Fibroblast of skin of back (primary cell): ENCODE measurements at places on chromosomes 5 and 9.
A peak's percentile ranks its signal among the peaks of the same experiment; 100 is the strongest.

DNA sequence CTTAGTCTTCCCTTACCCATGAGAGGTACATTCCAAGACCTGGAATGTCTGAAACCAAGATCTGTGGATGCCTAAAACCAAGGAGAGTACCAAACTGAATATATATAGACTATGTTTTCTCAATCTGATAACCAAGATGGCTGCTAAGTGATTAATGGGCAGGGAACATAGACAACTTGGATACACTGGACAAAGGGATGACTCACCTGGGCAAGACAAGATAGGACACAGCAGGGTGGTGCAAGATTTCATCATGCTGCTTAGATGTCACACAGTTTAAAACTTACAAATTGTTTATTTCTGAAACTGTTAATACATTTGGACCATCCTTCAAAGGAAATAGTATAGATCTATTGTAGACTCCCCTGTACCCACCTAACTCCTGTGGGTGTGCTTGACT, 130.9 kb downstream of the HTR1A start:
- no peak for DNase-seq

DNA sequence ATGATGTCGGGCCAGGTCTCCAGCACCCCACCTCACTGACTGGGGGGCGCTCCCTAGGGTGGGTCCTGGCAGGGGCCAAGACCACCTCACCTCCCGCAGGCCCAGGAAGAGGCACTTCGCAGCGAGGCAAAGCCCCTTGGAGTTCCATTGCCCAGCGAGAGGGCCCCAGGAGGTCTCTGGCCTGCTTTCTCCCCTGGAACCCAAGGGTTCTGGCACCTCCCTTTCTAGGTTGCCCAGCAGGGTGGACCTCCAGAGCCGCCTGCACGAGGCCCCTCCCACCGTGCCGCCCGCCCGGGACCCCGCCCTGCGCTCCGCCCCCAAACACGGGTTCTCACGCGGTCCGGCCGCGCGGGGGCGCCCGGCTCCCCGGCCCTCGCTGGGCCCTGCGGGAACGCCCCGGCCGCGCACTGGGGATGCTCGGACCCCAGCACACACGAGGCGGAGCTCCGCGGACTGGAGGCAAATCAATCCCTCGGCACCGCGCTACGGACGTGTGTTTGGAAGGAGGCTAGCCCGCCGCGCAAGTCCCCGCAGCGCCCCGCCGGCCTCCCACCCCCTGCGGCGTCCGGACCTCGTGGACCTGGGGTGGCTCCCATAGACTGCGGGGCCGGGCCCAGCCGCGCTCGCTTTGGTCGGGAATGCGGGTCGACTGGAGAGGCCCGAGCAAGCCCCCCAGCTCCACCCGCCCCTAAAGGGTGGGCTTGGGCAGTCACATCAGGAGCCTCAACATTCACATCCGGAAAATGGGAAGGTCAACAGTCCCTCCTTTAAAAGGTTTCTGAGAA, 99.5 kb upstream of the LMX1B start:
- DNase-seq = peak; percentile 58

- DNase-seq = no peak
Observed at GRCh38 chr9:114450833-114451706, 54.2 kb downstream of the WHRN start.

DNA sequence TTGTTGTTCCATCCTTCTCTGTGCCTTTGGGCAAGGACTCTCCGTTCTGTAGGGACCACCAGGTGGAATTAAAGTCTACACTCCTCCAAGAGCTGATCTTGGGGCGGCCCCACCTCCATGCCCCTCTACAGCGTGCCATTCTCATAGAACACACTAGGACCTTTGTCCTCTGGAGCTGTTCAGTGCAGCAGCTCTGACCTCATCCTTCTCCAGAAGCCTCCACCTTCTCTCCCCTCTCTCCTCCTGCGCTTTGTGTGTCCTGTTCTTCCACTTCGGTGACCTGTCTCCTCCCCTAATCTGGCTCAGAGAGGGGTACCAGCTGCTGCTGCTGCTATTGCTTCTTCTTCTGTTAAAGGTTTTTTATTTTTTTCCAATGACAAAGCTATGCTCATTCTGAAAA, 1.8 kb upstream of the MACROH2A1 start:
- no peak for DNase-seq

GRCh38 chr9:77455312-77455927, 192.7 kb downstream of the GNA14 start:
- DNase-seq = no peak

GRCh38 chr5:45376417-45376816, 319.8 kb downstream of the HCN1 start:
- peak; percentile 6 for DNase-seq

DNA sequence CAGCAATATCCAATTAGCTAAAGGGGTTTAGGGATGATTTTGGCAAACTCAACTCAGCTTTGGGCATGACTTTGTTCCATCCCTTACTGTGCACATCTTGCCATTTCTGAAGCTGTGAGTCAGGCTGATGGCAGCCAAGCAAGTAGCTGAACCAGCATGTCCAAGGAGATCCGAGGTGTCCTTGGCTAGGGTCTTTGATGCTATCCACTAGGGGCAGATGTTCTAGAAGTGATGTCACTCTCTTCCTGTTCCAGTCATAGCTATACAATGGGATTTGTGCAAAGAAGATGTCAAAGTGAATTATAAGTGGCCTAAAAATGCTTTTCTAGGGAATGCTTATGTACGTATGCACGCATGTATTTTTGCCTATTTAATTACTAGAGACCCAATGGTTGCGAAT, 160.8 kb upstream of the PAPPA start:
- peak; percentile 89 for DNase-seq

DNA sequence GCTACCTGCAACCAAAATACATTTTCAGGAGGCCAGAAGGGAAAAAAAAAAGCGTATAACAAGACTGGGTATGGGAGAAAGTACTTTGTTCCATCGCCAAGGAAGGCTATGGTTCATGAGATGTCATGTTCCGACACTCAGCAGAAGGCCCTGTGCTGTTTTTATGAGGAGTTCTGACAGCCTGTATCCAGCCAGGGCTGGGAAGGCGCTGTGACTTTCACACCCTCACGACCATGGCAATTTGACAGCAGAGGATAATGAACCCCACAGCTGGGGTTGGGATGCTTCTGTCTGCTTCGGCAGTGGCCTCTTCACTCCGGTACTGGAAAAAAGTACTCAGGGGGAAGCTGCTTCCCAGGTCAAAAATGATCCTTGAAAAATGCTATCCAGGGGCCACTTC, 154.4 kb downstream of the PRELID2 start:
- DNase-seq = no peak

DNA sequence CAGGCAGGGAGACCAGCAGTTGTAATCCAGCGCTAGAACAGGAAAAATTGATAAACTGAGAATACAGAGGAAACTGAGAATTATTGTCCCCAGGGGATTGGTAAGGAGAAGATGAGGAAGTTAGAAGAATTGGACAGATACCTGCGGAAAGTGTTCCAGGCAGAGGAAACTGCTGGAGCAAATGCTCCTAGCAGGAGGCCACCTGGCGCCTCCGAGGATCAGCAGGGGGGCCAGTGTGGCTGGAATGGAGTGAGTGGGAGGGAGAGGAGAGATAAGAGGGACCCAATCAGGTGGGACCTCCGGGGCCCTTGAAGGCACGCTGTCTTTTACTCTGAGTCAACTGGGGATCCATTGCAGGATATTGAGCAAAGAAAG, 695 bp upstream of the ANXA6 start:
- DNase-seq = no peak

- DNase-seq = no peak
Observed at GRCh38 chr5:154319736-154320135, 126.1 kb upstream of the SAP30L start.

- DNase-seq = no peak
Observed at GRCh38 chr5:165620394-165620793, 2115.0 kb downstream of the MAT2B start.

GRCh38 chr9:101485924-101486692, 47.5 kb upstream of the RNF20 start:
- DNase-seq = peak; percentile 56

GRCh38 chr9:97744710-97745708, 47.9 kb upstream of the XPA start:
- no peak for DNase-seq

DNA sequence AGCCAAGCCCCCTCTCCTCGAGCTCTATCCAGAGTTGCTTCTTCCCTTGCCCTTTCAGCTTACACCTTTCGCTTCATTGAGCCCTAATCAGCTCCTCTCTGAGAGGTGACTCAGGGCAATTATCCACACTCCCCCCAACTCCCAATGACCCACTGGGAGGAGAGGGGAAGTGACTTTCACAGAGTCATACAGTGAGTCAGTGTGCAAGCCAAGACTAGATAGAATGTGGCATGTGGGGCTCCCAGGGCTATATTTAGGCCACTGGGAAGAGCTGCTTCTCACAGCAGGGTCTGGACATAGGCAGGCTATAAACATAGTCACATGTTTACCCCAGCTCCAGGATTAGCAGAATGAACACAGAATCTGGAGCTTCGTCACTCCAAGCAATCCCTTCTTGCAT, 57.4 kb downstream of the NRG2 start:
- DNase-seq = peak; percentile 95

- no peak for DNase-seq
Observed at GRCh38 chr9:70260007-70260443, 1.2 kb downstream of the SMC5 start.

- no peak for DNase-seq
Observed at GRCh38 chr5:151147033-151147432, 10.5 kb downstream of the ANXA6 start.

GRCh38 chr5:71701407-71701806, 17.7 kb upstream of the CARTPT start:
- no peak for DNase-seq

GRCh38 chr5:169768416-169768815, 131.3 kb downstream of the DOCK2 start:
- no peak for DNase-seq

GRCh38 chr5:119340597-119341218, 15.1 kb upstream of the TNFAIP8 start:
- DNase-seq = no peak

GRCh38 chr9:127470662-127471061, 19.4 kb downstream of the LRSAM1 start:
- no peak for DNase-seq

- DNase-seq = no peak
Observed at GRCh38 chr5:123171259-123171658, 82.2 kb downstream of the PRDM6 start.

DNA sequence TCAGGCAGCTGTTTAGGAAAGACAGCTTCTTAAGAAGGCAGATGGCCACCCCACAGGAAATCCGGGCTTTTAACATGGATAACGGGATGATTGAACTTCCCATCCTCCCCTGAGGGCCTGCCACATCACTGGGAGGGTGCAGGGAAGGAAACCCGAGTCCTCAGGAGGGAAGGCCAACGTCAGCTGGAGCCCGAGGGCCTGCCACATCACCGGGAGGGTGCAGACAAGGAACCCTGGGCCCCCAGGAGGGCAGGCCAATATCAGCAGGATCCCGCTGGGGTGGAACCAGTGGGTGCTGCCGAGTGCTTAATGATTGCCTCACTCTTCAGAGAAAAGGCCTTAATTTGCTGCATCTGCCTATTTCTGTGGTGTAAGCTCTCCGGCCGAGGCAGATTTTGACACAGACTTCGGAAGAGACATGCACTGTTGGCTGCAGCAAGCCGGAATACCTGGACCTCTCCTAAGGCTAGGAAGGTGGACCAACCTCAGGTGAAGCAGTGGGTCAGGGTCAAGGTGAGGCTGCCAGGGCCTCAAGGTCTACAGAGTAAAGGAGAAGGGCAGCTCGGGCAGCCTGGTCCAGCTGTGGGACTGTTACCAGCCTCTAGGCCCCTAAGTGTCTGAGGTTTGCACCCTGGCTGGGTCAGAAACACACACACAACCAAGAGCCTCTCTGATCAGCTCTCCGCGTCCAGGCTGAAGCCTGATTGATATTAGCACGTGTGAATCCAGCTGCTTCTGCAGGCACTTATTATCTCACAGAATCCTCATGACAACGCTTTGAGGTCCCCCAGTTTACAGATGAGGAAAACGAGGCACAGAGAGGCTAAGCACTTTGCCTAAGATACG, 14.8 kb upstream of the COL5A1 start:
- DNase-seq = peak; percentile 89

GRCh38 chr9:111094433-111094924, 56.2 kb upstream of the LPAR1 start:
- DNase-seq = peak; percentile 86

- DNase-seq = peak; percentile 8
Observed at GRCh38 chr9:76027416-76027815, 136.9 kb downstream of the PCSK5 start.

GRCh38 chr5:111238431-111239225, 14.4 kb downstream of the CAMK4 start:
- no peak for DNase-seq

- DNase-seq = no peak
Observed at GRCh38 chr5:57193757-57194413, 20.0 kb downstream of the GPBP1 start.

GRCh38 chr5:34976347-34976746, 47.0 kb downstream of the DNAJC21 start:
- DNase-seq = no peak

DNA sequence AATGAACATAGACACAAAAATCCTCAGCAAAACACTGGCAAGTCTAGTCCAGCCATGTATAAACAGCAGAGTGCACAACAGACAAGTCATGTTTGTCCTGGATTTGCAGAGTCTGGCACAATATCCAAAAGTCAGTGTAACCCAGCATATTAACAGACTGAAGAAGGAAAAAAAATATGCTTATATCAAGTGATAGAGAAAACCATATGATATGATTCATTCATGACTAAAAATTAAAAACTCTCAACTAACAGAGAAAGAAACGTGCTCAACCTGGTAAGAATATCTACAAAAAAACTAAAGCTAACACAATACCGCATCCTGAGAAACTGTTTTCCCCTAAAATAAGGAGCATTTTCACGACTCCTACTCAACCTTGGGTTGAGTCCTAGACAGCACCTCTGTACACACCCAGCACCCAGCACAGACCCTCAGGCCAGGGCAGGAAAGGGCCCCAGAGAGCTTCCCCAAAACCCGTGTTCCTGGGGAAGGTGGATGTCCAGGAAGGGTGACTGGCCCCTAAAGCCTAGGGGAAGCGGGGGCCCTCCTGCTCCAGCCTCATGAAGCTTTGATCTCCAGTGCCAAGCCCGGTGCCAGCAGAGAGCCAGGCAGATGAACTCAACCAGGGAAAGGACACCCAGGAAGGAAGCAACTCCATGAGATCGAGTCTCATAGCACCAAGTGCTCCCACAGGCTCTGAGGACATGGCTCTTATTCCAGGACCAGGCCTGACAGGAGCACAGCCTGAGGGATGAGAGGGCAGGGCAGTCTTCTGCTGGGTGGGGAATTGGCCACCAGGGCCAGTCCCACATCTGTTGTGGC, 38.9 kb downstream of the ADAMTS2 start:
- DNase-seq = peak; percentile 84

DNA sequence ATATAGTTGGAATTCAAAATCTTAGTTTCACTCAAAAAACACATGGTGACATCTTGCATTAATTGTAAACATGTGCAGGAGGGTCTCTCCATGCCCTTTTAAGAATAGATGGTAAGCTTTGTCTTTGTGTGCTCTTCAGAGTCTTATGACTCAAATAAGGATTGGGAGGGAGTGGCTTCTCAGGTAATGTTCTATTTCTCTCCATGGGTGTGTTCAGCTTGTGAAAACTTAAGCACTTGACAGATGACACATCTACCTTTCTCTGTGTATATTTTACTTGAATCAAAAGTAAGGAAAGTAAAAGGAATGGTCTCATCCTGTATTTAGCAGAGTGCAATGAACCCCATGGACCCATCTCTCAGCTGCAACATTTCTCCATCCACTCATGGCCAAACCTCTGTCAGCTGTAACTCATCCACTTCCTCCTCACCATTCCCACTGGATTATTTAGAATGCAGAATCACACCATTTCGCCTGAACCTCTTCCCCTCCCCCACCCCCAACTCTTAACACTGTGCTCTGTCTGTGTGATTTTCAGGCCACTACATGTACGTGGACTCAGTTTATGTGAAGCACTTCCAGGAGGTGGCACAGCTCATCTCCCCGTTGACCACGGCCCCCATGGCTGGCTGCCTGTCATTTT, 82.1 kb downstream of the MAMDC2 start:
- no peak for DNase-seq
